ENCODE measurements at places on chromosomes 6 and 20.

DNA sequence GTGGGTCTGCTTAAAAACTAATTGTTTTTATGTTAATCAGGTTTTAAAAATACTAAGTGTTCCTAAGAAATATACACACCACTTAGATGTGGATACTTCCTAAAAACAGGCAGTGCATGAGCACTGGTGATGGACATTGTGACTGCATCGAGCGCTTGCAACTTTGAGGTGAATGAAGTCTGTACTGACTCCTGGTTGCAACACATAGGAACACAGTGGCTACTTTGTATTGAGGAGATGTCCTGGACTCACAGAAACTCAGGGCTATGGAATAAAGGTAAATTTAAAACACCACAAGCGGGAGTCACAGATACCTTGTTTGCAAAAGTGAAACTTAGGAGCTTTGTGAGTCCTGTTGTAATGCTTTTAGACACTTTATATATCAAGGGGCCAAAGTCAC lies 55.6 kb upstream of the POLR1H start:
- no peak for DNase-seq

DNA sequence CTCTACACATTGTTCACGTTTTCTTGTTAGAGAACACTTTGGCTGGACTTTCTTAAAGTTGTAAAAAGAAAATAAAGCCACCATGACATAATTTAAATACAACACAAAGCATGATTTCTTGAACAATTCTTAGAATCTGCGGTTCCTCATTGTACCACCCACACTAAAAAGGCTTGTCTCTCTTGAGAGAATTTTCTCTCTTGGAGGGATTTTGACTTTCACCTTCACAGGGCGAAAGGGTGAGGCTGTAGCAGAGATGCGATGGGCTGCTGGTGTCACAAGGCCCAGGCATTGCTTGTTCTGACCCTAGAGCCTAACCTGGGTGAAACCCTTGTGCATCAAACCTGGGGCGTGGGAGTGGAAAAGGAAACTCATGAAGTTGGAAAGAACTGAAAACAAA lies 122.7 kb upstream of the RIPOR2 start:
- DNase-seq, result no peak

GRCh38 chr6:1153696-1154245 lies 158.1 kb upstream of the FOXQ1 start:
- DNase-seq, result no peak

GRCh38 chr6:142482974-142483373 lies 181.2 kb downstream of the ADGRG6 start:
- DNase-seq, result no peak
